ENCODE measurements at places on chromosomes 6 and 20. TPM values are rescaled to one million over a fixed set of nuclear protein-coding genes. Genes with fewer than 3 reads are reported as not detected.

GRCh38 chr20:32304131-32304746 lies 26.8 kb downstream of the KIF3B start:
- H3K4me1 ChIP-seq: no peaks in the 10 kb centered on the region
- no peak overlapping the region for H3K27ac ChIP-seq
- no peaks in the 10 kb centered on the region for H3K27me3 ChIP-seq
- no peak for DNase-seq
- H3K36me3 ChIP-seq: no peaks in the 10 kb centered on the region

DNA sequence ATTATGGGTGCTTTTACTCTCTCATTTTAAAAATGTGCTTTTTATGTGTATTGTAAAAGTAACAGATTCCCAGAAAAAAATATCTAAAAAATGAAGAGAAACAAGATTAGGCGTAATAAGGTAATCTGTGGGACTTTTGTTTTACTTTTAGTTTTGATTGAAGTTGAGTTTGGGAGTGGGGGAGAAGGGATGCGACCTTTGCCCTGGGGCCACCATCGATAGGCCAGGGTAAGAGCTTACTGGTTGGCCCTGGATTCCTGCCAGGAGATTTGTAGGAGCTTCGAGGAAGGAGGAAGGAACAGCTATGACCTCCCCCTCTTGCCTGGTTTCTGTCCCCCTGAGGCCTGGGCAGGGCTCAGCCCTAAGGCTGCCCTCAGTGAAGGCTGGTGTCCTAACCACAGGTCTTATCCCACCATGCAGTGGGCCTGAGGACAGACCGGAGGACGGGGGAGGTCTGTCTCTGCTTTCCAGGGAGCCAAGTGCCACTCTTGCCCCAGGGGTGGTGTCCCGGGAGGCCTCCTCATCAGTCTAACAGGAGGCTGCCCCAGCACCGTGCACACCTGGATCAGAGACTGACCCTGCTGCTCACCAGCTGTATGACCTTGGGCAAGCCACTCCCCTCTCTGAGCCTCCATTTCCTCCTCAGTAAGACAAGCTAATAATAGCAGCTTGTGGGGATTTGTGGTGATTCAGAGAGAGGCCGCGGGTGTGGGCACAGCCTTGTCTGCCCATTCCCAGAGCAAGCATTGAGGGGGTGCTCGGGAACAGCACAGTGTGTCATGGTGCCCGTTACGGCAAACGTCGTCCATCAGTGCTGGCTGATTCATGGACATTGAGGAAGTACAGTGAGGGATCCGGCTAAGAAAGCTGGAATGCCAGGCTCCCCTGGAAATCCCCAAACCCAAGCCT lies 21.2 kb downstream of the TGM2 start:
- H3K36me3 ChIP-seq: peaks cover 79% of the 10 kb centered on the region
- H3K27me3 ChIP-seq: no peaks in the 10 kb centered on the region
- peak; percentile 99 for DNase-seq
- H3K4me3 ChIP-seq: no peak overlapping the region
- peak overlapping the region; percentile 97 for H3K27ac ChIP-seq

DNA sequence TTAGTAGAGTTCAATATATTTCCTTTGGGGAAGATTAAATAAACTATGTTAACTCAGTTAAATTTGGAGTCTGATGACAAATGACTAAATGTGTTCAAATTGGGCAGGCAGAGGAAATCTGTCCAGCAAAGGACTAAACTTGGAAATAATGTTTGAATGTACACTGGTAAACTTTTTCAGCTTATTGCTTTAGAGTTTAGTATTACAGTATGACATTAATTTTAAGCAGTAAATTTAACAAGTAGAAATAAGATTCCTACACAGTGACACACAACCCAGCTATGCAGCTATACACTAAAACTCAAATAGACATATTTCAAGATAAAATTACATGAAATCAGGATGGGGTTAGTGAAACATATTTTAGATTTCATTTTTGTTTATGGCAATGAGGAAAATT lies 42.6 kb upstream of the HDGFL1 start:
- H3K27ac ChIP-seq: no peak overlapping the region
- no peak overlapping the region for H3K4me3 ChIP-seq
- H3K4me1 ChIP-seq: no peaks in the 10 kb centered on the region
- no peaks in the 10 kb centered on the region for H3K36me3 ChIP-seq
- no peaks in the 10 kb centered on the region for H3K27me3 ChIP-seq
- DNase-seq: no peak

GRCh38 chr6:153489479-153489878 lies 358.4 kb upstream of the RGS17 start:
- H3K27ac ChIP-seq: no peak overlapping the region
- no peaks in the 10 kb centered on the region for H3K36me3 ChIP-seq
- H3K27me3 ChIP-seq: no peaks in the 10 kb centered on the region
- no peak for DNase-seq
- no peak overlapping the region for H3K4me3 ChIP-seq

DNA sequence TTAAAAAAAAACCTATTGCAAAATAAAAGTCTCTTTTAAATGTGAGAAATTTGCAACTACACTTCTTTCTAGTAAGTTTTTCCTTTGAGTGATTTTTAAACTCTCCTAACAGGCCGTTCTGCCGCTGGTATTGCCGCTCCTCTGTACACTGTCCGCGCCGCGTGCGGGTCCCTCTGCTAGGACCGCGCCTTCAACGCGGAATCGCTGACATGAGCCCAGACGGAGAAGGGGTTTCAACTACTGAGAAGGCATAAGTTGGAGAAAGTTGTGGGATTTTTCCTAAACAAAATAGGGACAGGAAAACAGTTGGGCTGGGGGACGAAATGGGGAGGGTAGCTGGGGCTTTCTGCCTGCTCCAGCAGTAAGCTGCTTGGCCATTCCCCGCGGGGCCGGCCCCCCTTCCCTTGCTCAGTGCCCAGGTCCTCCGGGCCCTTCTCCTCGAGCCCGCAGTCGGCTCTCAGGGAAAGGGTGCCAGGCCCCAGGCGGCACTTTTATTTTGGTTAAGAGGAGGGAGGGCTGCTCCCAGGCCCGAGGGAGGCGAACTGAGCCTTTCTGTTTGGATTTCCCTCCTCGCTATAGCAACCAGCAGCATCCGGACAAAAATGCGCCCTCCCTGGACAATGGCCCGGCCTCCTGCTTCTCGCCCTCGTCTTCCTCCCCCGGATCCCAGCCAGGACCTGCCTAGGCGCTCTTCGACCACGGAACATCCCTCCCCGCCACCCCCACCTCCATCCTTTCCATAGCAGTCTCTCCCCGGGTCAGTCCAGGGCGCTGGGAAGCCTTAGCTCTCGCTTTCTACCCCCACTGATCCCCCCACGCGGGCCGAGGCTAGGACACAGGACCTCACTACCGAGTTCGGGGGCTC lies 6.8 kb upstream of the POU3F2 start:
- no peaks in the 10 kb centered on the region for H3K4me1 ChIP-seq
- no peaks in the 10 kb centered on the region for H3K36me3 ChIP-seq
- H3K4me3 ChIP-seq: no peak overlapping the region
- no peak overlapping the region for H3K27ac ChIP-seq
- peaks cover 22% of the 10 kb centered on the region for H3K27me3 ChIP-seq
- DNase-seq: no peak

- no peaks in the 10 kb centered on the region for H3K27me3 ChIP-seq
- peaks cover 12% of the 10 kb centered on the region for H3K4me1 ChIP-seq
- DNase-seq: no peak
- no peaks in the 10 kb centered on the region for H3K36me3 ChIP-seq
- H3K4me3 ChIP-seq: peak overlapping the region; percentile 81
These were observed 1.1 kb upstream of the FAXC start for GRCh38 chr6:99350573-99350972.

DNA sequence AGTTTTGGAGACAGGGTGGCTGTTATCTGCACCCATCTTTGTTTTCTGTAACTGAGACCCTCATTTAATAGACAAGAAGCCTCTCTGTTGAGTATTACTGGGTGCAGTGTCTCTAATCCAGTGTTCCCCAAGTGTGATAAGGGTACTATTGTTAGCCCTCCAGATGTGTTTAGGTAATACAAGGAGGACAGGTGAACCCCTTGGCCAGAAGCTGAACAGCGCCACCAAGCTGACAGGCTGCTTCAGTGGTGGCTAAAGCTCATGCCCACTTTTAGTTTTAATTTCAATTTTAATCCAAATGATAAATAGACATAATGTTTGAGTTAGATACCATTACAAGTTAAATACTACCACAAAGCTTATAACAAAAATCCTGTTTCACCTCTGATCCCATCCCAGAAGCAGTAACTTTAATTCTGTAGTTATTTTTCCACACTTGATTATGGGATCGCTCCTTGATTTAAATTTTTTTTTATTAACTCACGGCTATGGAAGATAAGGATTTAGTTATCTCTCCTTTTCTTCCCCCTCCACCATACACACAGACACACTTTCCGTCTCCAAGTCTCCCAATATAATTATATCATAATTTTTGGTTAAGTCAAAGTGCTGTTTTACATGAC lies 8.4 kb upstream of the STK35 start:
- H3K27me3 ChIP-seq: peaks cover 29% of the 10 kb centered on the region
- no peaks in the 10 kb centered on the region for H3K4me1 ChIP-seq
- H3K27ac ChIP-seq: no peak overlapping the region
- no peak overlapping the region for H3K4me3 ChIP-seq
- no peaks in the 10 kb centered on the region for H3K36me3 ChIP-seq

DNA sequence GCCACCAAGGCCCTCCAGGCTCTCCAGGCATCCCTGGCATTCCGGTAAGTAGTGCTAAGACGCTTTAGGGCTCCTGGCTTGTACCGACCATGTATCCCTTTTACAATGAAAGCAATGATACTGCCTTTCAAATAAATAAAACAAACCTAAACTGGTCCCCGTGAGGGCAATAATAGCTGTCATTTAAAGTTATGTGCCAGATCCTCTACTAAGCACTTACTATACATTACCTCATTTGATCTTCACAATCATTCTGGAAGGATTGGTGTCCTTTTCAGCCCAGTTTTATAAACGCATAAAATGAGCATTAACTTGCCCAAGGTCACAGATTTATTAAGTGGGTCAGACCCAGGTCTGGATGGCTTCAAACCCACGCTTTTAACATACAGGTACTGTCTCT lies 114.7 kb downstream of the COL9A1 start:
- H3K36me3 ChIP-seq: no peaks in the 10 kb centered on the region
- H3K4me3 ChIP-seq: no peak overlapping the region
- no peaks in the 10 kb centered on the region for H3K4me1 ChIP-seq
- 0 out of 2 replicates have a peak, but pooled peaks cover 8% of the 10 kb centered on the region for H3K27me3 ChIP-seq
- H3K27ac ChIP-seq: no peak overlapping the region
- no peak for DNase-seq

DNA sequence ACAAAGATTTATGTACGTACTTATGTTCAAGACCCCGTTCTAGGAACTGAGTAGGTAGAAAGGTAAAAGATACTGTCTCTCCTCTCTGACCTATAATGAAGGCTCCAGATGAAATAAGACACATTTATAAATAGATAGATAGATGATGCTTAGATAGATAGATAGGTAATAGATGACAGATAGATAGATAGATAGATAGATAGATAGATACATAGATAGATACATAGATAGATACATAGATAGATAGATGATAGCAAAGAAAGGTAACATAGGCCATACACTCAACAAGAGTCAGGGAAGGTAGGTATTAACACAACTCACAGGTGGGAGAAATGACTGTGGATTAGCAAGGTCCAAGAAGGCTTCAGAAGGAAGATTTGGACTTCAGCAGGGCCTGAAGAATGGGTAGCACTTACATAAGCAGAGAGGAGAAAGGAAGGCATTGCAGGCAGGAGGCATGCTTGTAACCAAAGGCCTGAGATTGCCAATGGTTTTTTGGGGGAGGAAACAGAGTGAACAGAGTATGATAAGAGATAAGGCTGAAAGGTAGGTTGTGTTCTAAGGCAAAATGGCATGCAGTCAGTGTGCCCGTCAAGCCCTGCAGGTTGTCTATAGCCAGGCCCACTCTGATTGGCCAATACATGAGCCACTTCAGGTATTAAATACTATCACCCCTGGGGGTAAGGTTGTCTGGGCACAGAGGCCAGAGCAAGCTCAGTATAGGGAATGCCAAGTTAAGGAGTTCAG lies 7.7 kb upstream of the MYB start:
- no peak for DNase-seq
- H3K27me3 ChIP-seq: no peaks in the 10 kb centered on the region
- no peaks in the 10 kb centered on the region for H3K36me3 ChIP-seq
- no peak overlapping the region for H3K4me3 ChIP-seq

GRCh38 chr20:50048420-50049166 lies 64.4 kb downstream of the UBE2V1 start:
- no peak overlapping the region for H3K27ac ChIP-seq
- H3K4me3 ChIP-seq: no peak overlapping the region
- no peaks in the 10 kb centered on the region for H3K27me3 ChIP-seq
- H3K4me1 ChIP-seq: no peaks in the 10 kb centered on the region

GRCh38 chr6:16354692-16355091 lies 116.3 kb downstream of the GMPR start:
- H3K4me3 ChIP-seq: no peak overlapping the region
- H3K27ac ChIP-seq: peak overlapping the region; percentile 92
- DNase-seq: no peak
- H3K27me3 ChIP-seq: no peaks in the 10 kb centered on the region
- H3K36me3 ChIP-seq: no peaks in the 10 kb centered on the region

DNA sequence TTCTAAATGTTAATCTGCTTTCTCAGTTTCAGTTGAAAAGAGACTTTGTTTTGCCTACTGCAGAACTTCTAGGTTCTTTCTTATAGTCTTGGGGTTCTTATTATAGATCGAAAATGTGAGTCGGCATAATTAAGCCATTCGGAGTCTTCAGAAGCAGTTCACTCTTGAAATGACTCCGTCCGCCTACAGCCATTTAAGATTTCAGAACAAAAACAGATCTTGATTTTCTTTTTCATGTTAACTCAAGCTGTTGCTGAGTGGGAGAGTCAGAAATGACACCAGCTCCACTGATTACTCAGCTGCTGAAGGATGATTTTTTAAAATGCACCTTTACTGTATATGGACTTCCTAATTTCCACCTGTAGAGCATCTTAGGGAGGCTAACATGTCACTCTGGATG lies 15.9 kb downstream of the PRDM1 start:
- 0 out of 2 replicates have a peak overlapping the region, but pooled peaks have one; percentile 1 for H3K27ac ChIP-seq
- H3K27me3 ChIP-seq: no peaks in the 10 kb centered on the region
- peak; percentile 31 for DNase-seq
- no peak overlapping the region for H3K4me3 ChIP-seq
- peaks cover 39% of the 10 kb centered on the region for H3K4me1 ChIP-seq
- no peaks in the 10 kb centered on the region for H3K36me3 ChIP-seq

DEFB126 gene
- total RNA-seq: not detected

JAG1 gene
- 42.9 TPM for total RNA-seq

Measured in PC-9 (cell line).